ENCODE measurements at places on chromosomes 1 and 21.
A peak's percentile ranks its signal among the peaks of the same experiment; 100 is the strongest.

GRCh38 chr1:166488327-166488726 lies 321.5 kb upstream of the FAM78B start:
- DNase-seq, result no peak

DNA sequence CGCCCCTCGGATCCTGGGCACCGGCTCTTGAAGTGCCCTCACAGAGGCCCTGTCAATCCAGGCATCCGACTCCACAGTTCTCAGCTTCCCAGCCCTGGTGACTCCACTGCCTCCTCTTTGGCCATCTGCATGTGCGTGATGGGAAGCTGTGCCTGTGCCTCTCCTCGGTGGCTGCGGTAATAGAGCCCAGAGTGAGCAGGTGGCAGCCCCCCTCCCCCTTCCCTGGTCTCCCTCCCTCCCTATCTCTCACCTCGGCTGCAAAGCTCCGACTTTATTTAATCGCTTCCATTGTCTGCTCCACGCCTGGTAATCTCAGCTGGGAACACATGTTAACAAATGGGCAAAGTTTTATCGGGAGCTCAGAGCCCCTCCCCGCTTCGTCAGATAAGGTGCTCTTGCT lies 91.9 kb downstream of the IGSF21 start:
- no peak for DNase-seq

DNA sequence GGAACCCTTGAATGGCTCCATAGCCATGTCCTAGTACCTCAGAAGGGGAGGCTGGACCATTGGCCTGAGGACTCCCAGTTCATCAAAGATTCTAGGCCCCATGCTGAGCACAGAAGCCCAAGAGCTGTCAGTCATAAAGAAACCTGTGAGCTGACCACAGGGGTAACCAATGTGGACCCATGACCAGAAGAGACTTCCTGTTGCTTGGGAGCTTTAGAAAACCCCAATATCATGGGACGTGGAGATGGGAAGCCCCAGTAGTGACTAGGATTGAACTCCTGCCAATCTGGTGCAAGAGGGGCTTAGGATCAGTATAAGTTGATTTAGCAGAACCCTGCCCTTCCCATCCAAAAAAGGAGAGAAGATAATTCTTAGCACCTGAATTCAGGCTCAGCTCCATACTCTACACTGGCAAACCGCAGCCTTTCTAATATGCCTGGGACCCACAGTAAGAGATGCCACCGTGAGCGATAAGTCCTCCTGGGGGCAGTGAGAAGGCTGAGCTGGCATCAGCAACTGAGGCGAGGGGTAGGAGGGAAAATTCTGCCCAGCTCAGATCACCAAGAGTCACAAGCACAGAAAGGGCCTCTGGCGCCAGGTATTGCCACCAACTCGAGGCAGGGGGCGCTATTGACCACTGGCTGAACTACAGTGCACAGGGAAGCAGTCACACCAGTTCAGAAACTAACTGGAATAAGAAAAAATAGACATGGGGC lies 108.9 kb downstream of the CAPN8 start:
- DNase-seq, result no peak

GRCh38 chr21:26138615-26139257 lies 31.8 kb downstream of the APP start:
- no peak for DNase-seq

- no peak for DNase-seq
These were observed 5.3 kb downstream of the SCMH1 start for GRCh38 chr1:41236781-41237180.

GRCh38 chr1:83515578-83516154 lies 483.3 kb downstream of the TTLL7 start:
- DNase-seq, result no peak

DNA sequence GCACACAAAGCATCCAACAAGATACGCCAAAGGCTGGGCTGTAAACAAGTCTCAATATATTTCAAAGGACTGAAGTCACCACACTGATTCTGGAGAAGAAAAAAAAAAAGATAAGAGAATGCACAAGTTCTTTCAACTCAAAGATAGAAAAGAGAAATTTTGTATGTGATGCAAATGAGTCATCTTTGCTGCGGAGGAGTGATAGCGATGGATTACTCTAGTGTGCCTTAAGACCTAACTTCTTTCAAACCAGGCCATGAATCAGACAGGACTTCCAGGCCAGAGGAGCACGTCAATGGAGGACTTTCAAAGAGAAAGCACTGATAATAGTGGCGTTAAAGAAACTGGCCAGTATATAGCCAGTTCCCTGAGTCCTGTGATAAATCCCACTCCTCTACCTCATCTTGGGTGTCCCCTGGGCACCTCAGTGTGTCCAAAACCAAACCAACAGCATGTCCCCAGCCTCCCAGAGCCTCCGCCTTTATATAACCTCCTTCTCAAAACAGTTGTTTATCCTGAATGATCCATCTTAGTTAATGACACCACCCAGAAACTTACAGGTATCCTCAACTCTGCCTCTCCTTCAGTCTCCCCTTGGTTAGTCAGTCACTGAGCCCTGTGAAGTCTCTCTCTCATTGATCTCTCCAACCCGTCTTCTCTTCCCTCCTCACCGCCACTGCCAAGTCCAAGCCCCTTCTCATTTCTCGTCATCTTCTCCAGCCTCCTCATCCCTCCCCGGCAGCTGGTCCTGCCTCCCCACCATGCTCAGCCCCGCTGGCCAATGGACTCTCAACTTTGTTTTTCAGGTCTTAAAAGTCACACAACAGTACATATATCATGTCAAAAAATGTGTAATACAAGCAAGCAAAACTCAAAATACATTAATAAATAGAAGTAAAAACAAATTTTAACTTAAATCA lies 47.2 kb upstream of the IFFO2 start:
- DNase-seq, result no peak

- DNase-seq, result no peak
These were observed 22.9 kb downstream of the S1PR1 start for GRCh38 chr1:101259744-101260148.

GRCh38 chr1:40844887-40845878 lies 17.0 kb downstream of the CITED4 start:
- peak; percentile 36 for DNase-seq

DNA sequence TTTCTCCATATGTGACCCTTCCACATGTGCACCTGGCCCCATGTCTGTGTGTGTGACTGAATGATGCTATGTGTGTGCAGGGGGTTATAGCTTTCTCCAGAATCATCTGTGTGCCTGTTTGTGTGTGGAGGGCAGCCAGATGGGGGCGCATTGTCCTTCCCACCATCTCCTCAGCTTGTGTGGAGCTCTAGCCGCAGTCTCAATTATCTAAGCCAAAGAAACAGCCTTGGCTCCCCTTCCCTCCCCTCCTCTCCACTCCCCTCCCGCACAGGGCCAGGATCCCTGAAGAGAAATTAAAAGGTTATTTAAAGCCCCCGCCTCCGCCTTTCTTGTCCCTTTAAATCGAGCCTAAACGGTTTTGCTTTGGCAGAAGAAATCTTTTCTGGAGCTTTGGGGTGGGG lies 1.8 kb upstream of the DMBX1 start:
- DNase-seq, result no peak

DNA sequence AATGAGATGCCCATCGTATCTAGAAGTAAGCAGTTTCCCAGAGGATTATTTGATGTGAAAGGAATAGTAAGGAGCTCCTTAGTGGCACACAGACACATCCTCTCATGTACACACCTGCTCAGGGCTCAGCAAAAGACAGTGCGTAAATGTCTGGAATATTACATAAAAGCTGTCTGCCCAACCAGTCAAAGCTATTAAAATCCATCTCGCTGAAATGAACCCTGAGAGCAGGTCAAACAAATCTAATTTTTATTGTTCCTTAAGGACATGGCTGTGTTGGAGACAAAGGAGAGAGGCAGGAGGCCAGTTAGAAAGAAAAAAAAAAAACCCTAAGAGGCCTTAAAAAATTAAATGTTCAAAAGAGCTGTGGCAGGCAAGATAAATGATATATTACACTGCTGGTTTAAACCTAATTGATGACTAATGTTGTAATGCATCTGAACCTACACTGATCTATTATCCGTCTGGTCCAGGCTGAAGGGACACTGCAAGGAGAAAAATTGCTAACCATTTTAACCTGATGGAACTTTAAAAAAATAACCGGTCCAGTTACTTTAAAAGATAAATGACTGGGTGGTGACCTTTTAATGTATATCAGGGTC lies 58.5 kb upstream of the FGGY start:
- DNase-seq, result no peak

DNA sequence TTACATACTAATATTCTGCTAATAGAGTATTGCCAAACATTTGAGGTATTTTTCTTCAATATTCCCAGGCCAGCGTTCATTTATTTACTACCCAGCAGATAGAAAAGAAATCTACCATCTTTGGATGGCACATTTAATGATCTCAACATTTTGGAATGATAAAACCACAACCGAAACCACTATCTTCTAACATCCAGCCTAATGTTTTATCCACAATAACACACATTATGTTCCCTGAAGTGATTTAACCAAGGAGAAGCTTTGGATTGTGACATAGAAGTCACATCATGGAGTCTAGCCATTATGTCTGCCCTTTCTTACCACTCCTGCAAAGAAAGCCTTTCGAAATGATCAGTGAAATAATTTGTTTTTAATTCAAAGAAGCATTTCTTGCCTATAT lies 497.1 kb upstream of the PLXNA2 start:
- no peak for DNase-seq

- DNase-seq, result no peak
These were observed 396.6 kb downstream of the DPYD start for GRCh38 chr1:97524211-97524610.

GRCh38 chr1:9449110-9449627 lies 90.1 kb upstream of the SLC25A33 start:
- DNase-seq, result no peak

DNA sequence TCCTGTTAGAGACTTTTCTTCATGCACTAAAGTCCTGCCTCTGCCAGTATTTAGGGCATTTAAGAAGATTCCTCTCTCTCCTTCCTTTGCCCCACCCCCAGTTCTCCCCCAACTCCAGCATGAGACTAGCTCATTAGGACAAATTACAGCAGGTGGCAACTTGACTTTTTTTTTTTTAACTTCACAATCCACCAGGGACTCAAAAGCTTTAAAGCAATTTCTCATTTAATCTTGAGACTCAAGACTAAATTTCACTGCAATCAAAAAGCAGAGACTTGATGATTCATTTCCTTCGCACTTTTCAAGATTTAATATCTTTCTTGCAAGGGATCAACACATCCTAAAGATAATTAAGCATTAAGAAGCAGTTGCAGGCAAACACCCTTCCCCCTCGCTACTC lies 74.9 kb downstream of the WLS start:
- DNase-seq, result no peak

- DNase-seq, result no peak
These were observed 4.5 kb downstream of the DESI2 start for GRCh38 chr1:244657421-244657820.

DNA sequence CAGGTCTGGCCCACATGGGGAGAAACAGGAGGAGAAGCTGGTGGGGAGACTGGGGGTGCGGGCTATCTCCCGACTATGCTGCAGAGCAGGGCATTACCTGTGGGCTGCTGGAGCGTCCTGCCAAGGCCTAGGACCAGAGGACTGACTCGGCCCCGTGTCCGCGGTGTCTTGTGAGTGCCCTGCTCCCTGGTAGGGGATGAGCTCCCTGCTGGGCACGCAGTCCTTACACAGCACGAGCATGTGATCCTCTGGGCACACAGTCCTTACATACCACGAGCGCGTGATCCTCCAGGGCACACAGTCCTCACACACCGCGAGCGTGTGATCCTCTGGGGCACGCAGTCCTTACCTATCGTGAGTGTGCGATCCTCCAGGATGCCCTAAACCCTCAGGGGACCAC lies 31.8 kb upstream of the CSF3R start:
- DNase-seq, result no peak

GRCh38 chr1:185406006-185406690 lies 89.1 kb upstream of the IVNS1ABP start:
- no peak for DNase-seq

DNA sequence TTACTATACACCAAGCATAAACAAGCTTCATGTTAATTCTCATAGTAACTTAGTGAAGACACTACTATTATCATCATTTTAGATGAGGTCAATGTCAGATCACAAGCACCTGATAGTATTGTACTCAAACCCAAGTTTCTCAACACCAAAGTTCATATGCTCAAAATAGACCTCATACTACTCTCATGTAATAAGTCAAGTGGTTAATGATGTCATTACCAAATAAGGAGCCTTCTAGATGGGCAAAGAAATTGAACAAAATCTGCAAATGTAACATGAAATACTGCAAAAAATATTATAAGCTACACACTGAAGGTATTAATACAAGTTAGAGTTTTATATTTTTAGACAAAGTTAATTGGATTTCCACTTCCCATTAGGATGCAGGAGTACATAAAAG lies 144.0 kb upstream of the CHRM3 start:
- no peak for DNase-seq

DNA sequence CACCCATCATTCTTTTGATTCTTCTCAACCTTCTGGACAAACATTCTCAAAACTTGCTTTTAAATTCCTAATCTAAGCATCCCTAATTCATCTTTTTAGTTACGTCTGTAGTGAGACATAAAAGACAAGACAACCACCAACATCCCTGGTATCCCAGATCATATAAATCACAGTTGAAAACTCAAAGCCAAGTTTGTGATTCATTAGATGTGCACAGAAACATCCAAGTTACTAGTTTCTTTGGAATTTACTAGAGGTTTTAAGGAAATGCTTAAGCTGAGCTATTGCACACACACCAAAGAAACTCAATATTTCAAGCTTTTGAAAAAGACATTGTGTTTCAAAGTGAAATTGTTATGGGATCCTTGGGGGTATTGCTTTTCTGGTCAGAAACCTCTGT lies 47.6 kb downstream of the ATP6V1G3 start:
- no peak for DNase-seq

GRCh38 chr1:221510793-221511503 lies 230.9 kb downstream of the DUSP10 start:
- no peak for DNase-seq

DNA sequence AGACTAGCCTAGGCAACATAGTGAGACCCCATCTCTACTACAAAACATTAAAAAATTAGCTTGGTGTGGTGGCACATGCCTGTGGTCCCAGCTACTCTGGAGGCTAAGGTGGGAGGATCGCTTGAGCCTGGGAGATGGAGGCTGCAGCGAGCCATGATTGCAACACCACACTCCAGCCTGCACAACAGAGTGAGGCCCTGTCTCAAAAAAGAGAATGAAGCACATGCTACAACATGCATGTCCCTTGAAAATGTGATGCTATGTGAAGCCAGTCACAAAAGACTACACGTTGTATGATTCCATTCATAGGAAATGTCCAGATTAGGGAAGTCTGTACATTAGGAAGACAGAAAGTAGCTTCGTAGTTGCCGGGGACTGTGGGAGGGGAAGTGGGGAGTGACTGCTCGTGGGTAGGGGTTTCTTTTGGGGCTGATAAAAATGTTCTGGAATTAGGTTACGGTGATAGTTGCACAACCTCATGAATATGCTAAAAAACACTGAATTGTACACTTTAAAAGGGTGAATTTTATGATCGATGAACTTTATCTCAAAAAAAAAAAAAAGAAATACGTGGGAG lies 202.1 kb downstream of the KAZN start:
- no peak for DNase-seq

- DNase-seq, result no peak
These were observed 18.5 kb upstream of the SLC25A34 start for GRCh38 chr1:15717418-15718125.

GRCh38 chr1:193537266-193538002 lies 351.0 kb upstream of the B3GALT2 start:
- no peak for DNase-seq

- no peak for DNase-seq
These were observed 5.1 kb downstream of the SDC3 start for GRCh38 chr1:30903343-30904034.

- DNase-seq, result no peak
These were observed 42.7 kb downstream of the TBX15 start for GRCh38 chr1:118945489-118945888.

GRCh38 chr21:38921511-38922251 lies 116.0 kb downstream of the ETS2 start:
- no peak for DNase-seq
